ENCODE measurements at places on chromosomes 16 and 17.

DNA sequence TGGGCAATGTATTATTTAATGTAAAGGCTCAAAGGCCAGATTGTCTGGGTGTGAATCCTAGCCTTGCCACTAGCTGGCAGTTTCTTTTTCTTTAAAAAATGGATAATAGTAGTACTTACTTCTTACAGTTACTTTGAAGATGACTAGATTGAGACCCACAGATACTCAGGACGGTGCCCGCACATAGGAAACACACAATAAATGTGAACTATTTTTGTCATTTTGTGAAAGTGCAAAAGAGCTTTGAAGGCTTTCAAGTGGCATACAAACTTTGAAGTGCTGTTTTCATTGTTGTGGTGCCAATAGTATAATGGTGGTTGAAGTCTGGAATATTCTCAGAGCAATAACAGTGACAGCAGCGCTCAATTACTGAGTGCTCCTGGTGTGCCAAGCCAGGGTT, 63.6 kb downstream of the OTOA start:
- DNase-seq = no peak

GRCh38 chr17:75260641-75261335, 618 bp downstream of the GGA3 start:
- no peak for DNase-seq

DNA sequence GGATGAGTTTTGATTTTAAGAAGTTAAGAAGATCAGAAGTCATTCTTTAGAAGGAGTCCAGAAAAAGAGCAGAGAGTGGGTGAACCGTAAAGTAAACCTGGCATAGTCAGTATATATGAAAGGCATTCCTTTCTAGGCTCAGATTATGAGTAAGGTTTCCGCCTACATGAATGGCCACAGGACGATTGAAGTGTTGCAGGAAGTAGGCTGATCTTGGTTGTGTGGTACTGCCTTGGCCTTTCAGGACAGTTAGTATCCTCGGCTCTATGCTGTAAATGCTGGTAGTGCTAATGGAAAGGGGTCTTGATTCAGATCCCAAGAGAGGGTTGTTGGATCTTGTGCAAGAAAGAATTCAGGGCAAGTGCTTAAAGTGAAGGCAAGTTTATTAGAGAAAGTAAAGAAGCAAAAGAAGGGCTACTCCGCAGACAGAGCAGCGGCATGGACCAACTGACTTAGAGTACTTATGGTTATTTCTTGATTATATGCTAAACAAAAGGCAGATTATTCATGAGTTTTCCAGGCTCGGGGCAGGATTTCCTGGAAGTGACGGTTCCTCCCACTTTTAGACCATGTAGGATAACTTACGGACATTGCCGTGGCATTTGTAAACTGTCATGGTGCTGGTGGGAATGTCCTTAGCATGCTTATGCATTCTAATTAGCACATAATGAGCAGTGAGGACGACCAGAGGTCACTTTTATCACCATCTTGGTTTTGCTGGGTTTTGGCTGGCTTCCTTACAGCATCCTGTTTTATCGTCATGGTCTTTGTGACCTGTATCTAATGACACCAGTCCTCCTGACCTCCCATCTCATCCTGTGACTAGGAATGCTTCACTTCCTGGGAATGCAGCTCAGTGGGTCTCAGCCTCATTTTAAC, 164.8 kb downstream of the SNX29 start:
- DNase-seq = no peak

DNA sequence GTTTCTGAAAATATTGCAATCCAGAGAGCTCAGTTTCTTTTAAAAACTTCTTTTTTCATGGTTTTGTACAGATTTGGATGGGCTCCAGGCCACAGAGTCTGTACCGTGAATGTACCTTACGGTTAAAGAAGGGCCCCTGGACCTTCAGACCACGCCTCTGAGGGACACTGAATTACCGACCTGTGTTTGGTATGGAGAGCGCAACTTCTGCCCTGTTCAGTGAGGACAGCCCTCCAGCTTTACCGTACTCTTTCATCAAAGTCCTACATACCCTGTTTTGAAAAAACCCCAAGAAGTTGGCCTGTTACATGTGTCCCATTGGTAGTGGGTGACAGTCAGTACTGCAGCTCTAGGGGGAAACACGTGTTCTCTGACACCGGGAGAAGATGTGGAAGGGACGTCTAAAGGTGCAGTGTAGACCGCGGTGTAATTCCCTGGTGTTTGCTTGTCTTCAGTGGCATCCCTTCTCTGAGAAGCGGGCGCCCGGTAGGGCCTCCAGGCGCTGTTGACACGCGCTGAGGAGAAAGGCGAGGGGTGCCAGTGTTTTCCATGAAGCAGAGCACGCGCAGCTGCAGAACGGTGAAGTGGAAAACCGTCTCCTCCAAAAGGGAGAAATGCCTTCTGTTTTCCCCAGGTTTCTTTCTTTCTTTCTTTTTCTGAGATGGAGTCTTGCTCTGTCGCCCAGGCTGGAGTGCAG, 6.2 kb downstream of the PGS1 start:
- DNase-seq = no peak

DNA sequence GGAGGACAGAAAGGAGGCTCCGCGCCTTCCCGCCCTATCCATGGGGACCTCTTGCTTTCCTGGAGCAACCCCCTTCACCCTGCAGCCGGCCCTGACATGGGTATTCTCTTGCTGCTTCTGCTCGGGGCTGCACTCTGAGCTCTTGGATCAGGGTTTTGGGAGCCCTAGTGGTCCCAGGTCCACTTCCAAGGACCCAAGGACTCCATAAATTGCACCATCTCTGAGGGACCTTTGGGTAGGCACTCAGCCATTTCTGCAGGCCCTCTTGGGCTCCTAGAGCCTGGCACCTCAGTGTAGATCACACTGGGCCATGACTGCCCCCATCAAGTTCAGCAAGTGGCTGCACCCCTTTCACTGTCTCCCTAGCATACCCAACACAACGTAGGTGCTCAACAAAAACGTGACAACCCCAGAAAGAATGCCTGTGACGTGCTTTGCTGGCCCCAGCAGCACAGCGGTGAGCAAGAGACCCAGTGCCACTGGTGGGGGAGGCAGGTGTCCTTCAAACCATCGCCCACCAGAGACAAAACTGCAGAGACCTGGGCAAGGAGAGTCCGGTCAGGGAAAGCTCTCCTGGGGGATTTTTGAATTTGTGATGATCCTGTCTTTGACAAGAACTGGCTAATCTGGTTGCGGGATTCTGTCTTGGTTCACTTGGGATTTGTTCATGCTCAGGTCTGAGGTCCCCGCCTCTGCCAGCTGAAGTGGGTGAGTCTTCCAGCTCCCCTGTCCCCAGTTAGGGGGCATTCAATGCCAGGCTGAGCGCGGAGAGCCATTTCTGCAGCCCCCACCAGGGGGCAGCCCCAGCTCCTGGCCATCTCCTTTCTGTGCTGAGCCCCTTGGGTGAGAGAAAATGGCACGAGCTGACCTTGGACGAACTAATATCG, 2.5 kb upstream of the RAB11FIP4 start:
- no peak for DNase-seq

GRCh38 chr16:11405331-11406176, 60.3 kb downstream of the RMI2 start:
- DNase-seq = no peak

- no peak for DNase-seq
Measured at GRCh38 chr17:29616300-29617048, 6.2 kb downstream of the CORO6 start.

GRCh38 chr16:48133455-48134211, 22.2 kb downstream of the ABCC12 start:
- no peak for DNase-seq

GRCh38 chr16:89472711-89473075, 17.7 kb downstream of the ANKRD11 start:
- DNase-seq = no peak
